ENCODE measurements at places on chromosomes 1 and 21.
A peak's percentile ranks its signal among the peaks of the same experiment; 100 is the strongest.

GRCh38 chr1:20442920-20443625 lies 42.9 kb downstream of the CAMK2N1 start:
- no peaks in the 10 kb centered on the region for H3K4me1 ChIP-seq
- no peaks in the 10 kb centered on the region for H3K36me3 ChIP-seq
- no peak for DNase-seq
- no peak overlapping the region for H3K4me3 ChIP-seq
- H3K27ac ChIP-seq = no peak overlapping the region

- peaks cover 3% of the 10 kb centered on the region for H3K27me3 ChIP-seq
- H3K4me3 ChIP-seq = no peak overlapping the region
- no peaks in the 10 kb centered on the region for H3K36me3 ChIP-seq
- DNase-seq = no peak
- no peak overlapping the region for H3K27ac ChIP-seq
- peaks cover 20% of the 10 kb centered on the region for H3K4me1 ChIP-seq
Measured at GRCh38 chr1:53144201-53144600, 1.8 kb upstream of the SLC1A7 start.

- H3K36me3 ChIP-seq = no peaks in the 10 kb centered on the region
- H3K4me3 ChIP-seq = no peak overlapping the region
- no peak overlapping the region for H3K27ac ChIP-seq
- peaks cover 23% of the 10 kb centered on the region for H3K27me3 ChIP-seq
- DNase-seq = peak; percentile 90
- peaks cover 14% of the 10 kb centered on the region for H3K4me1 ChIP-seq
Measured at GRCh38 chr1:154878371-154879037, 8.4 kb upstream of the KCNN3 start.

- H3K27me3 ChIP-seq = peaks cover 29% of the 10 kb centered on the region
- no peak overlapping the region for H3K4me3 ChIP-seq
- H3K36me3 ChIP-seq = no peaks in the 10 kb centered on the region
- DNase-seq = no peak
Measured at GRCh38 chr1:52709016-52709415, 10.9 kb upstream of the COA7 start.

DNA sequence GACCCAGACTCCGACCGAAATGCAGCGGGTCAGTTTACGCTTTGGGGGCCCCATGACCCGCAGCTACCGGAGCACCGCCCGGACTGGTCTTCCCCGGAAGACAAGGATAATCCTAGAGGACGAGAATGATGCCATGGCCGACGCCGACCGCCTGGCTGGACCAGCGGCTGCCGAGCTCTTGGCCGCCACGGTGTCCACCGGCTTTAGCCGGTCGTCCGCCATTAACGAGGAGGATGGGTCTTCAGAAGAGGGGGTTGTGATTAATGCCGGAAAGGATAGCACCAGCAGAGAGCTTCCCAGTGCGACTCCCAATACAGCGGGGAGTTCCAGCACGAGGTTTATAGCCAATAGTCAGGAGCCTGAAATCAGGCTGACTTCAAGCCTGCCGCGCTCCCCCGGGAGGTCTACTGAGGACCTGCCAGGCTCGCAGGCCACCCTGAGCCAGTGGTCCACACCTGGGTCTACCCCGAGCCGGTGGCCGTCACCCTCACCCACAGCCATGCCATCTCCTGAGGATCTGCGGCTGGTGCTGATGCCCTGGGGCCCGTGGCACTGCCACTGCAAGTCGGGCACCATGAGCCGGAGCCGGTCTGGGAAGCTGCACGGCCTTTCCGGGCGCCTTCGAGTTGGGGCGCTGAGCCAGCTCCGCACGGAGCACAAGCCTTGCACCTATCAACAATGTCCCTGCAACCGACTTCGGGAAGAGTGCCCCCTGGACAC lies 534 bp downstream of the C1orf56 start:
- DNase-seq = peak; percentile 60
- peak overlapping the region; percentile 94 for H3K27ac ChIP-seq
- peak overlapping the region; percentile 95 for H3K4me3 ChIP-seq
- H3K4me1 ChIP-seq = peaks cover 59% of the 10 kb centered on the region
- H3K27me3 ChIP-seq = peaks cover 3% of the 10 kb centered on the region

- no peak overlapping the region for H3K4me3 ChIP-seq
- peaks cover 4% of the 10 kb centered on the region for H3K27me3 ChIP-seq
- H3K36me3 ChIP-seq = no peaks in the 10 kb centered on the region
Measured at GRCh38 chr1:2214541-2215241, 13.4 kb upstream of the SKI start.

GRCh38 chr1:87462894-87463293 lies 134.2 kb downstream of the LMO4 start:
- H3K4me1 ChIP-seq = peaks cover 41% of the 10 kb centered on the region
- H3K27me3 ChIP-seq = peaks cover 6% of the 10 kb centered on the region
- peaks cover 6% of the 10 kb centered on the region for H3K36me3 ChIP-seq
- no peak for DNase-seq
- no peak overlapping the region for H3K4me3 ChIP-seq

- H3K4me3 ChIP-seq = peak overlapping the region; percentile 92
- DNase-seq = peak; percentile 49
- no peaks in the 10 kb centered on the region for H3K36me3 ChIP-seq
- peaks cover 46% of the 10 kb centered on the region for H3K4me1 ChIP-seq
- H3K27me3 ChIP-seq = no peaks in the 10 kb centered on the region
Measured at GRCh38 chr1:15848143-15848928, 829 bp downstream of the SPEN start.

GRCh38 chr1:104629589-104629988 lies 879.9 kb downstream of the AMY1C start:
- no peak overlapping the region for H3K4me3 ChIP-seq
- H3K27me3 ChIP-seq = no peaks in the 10 kb centered on the region
- H3K4me1 ChIP-seq = no peaks in the 10 kb centered on the region
- DNase-seq = no peak
- no peak overlapping the region for H3K27ac ChIP-seq
- H3K36me3 ChIP-seq = no peaks in the 10 kb centered on the region

- H3K36me3 ChIP-seq = peaks cover 58% of the 10 kb centered on the region
- no peak for DNase-seq
- no peaks in the 10 kb centered on the region for H3K27me3 ChIP-seq
- no peak overlapping the region for H3K27ac ChIP-seq
- peak overlapping the region; percentile 100 for H3K4me3 ChIP-seq
Measured at GRCh38 chr1:226066415-226067078, 4.0 kb downstream of the H3-3A start.

GRCh38 chr1:13617773-13618172 lies 34.1 kb downstream of the PDPN start:
- peaks cover 16% of the 10 kb centered on the region for H3K36me3 ChIP-seq
- no peaks in the 10 kb centered on the region for H3K4me1 ChIP-seq
- no peak overlapping the region for H3K4me3 ChIP-seq
- peaks cover 2% of the 10 kb centered on the region for H3K27me3 ChIP-seq

DNA sequence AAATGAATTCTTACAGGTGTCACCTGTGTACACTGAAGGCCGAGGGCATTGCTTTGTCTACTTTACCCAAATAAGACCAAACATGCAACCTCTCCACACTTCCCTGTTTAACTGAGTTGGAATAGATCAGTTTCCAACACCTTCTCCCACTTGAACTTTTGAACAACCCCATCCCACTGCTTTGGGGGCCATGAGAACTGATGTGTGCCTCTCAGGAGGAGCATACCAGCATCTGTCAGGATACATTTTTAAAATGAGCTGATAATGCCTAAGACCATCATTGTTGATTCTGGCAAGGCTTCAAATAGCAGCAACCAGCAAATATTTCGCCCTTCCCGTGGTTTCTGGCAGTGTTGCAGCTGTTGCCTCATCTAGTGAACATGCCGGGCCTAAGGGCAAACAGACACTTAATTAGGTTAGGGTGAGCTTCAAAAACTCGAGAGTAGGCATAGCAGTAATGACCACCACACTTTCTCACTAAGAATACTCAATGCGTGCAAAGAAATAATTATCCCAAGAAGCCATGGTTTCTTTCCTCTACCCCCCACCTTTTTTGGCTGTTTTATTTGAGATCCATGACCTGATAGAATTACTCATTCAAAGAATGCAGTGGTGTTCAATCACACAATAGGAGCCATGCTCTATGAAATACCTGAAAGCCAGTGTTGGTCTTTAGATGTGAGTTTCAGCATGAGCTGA lies 63.7 kb downstream of the MAP10 start:
- no peaks in the 10 kb centered on the region for H3K36me3 ChIP-seq
- peaks cover 11% of the 10 kb centered on the region for H3K27me3 ChIP-seq
- no peak overlapping the region for H3K4me3 ChIP-seq
- DNase-seq = no peak
- no peak overlapping the region for H3K27ac ChIP-seq
- peaks cover 9% of the 10 kb centered on the region for H3K4me1 ChIP-seq

GRCh38 chr1:55931081-55931940 lies 648.1 kb downstream of the PLPP3 start:
- peaks cover 6% of the 10 kb centered on the region for H3K27me3 ChIP-seq
- no peak for DNase-seq
- no peak overlapping the region for H3K4me3 ChIP-seq
- no peaks in the 10 kb centered on the region for H3K4me1 ChIP-seq

DNA sequence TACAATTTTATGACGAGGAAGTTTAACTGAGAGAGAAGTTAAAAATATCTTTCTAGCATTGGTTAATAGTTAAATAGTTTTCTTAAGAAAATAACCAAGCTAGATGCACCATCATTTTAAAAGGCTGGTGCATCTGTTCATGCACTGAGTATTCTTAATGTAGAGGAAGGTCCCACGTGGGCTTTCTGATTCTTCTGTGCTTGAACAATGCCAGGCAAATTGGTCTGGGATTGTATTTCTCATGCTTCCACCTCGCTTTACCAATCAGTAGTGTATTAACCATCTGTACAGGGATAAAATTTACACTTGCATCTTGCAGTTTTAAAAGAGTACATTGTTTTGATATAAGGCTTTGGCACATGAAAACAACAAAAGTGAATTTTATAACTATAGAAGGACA lies 47.4 kb upstream of the MTF2 start:
- no peak overlapping the region for H3K4me3 ChIP-seq
- DNase-seq = no peak
- no peak overlapping the region for H3K27ac ChIP-seq
- no peaks in the 10 kb centered on the region for H3K36me3 ChIP-seq

- no peaks in the 10 kb centered on the region for H3K4me1 ChIP-seq
- H3K36me3 ChIP-seq = no peaks in the 10 kb centered on the region
- no peak overlapping the region for H3K27ac ChIP-seq
- no peak for DNase-seq
Measured at GRCh38 chr1:154901591-154901990, 31.5 kb upstream of the KCNN3 start.

DNA sequence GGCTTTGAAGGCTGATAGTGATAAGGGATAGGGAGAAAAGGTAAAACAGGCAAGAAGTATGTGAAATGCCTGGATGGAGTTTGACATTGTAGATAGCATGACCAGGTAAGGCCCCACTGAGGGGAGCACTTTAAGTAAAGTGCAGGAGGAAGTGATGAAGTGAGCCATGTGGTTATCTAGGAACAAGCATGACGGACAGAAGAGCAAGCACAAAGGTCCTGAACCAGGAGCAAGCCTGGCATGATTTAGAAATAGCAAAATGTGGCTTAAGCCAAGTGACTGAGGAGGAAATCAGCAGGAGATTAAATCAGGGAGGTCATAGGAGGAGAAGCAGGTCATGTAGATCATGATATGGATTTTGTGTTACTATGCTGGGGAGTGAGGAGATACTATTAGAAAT lies 129.2 kb downstream of the GLUL start:
- H3K27me3 ChIP-seq = peaks cover 6% of the 10 kb centered on the region
- no peak overlapping the region for H3K4me3 ChIP-seq
- H3K4me1 ChIP-seq = peaks cover 16% of the 10 kb centered on the region
- H3K36me3 ChIP-seq = no peaks in the 10 kb centered on the region

- no peaks in the 10 kb centered on the region for H3K4me1 ChIP-seq
- H3K27ac ChIP-seq = no peak overlapping the region
- H3K27me3 ChIP-seq = peaks cover 39% of the 10 kb centered on the region
- DNase-seq = no peak
- no peak overlapping the region for H3K4me3 ChIP-seq
Measured at GRCh38 chr1:17994046-17994445, 113.6 kb upstream of the IGSF21 start.

- H3K27me3 ChIP-seq = no peaks in the 10 kb centered on the region
- no peak for DNase-seq
- no peaks in the 10 kb centered on the region for H3K4me1 ChIP-seq
- no peaks in the 10 kb centered on the region for H3K36me3 ChIP-seq
Measured at GRCh38 chr1:93437976-93438605, 9.8 kb upstream of the FNBP1L start.

GRCh38 chr1:34270181-34270580 lies 93.5 kb downstream of the C1orf94 start:
- DNase-seq = no peak
- no peak overlapping the region for H3K4me3 ChIP-seq
- H3K4me1 ChIP-seq = peaks cover 16% of the 10 kb centered on the region
- H3K27ac ChIP-seq = no peak overlapping the region
- H3K27me3 ChIP-seq = peaks cover 24% of the 10 kb centered on the region

DNA sequence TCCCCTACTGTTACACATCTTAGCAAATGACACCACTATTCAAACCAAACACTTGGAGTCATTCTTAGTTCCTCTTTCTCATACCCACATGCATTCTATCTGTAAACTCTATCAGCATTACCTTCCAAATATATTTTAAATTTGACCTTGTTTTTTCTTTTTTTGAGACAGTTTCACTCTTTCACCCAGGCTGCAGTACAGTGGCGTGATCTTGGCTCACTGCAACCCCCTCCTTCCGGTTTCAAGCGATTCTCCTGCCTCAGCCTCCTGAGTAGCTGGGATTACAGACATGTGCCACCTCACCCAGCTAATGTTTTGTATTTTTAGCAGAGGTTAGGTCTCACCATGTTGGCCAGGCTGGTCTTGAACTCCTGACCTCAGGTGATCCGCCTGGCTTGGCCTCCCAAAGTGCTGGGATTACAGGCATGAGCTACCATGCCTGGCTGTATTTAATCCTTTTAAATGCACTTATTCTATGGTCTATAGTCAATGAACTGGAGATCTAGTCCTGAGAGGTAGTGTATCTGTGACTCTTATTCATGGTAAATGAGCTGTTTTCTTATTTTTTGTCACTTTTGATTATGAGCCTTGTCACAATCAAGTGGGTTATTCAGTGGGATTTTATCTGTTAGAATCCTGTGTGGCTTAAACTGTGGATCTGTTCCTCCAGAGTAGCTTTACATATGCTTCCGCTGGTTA lies 73.1 kb downstream of the GATAD2B start:
- peaks cover 11% of the 10 kb centered on the region for H3K4me1 ChIP-seq
- H3K4me3 ChIP-seq = no peak overlapping the region
- no peak for DNase-seq
- no peaks in the 10 kb centered on the region for H3K27me3 ChIP-seq
- peaks cover 72% of the 10 kb centered on the region for H3K36me3 ChIP-seq
- peak overlapping the region; percentile 60 for H3K27ac ChIP-seq

GRCh38 chr1:183735069-183735860 lies 69.7 kb upstream of the RGL1 start:
- H3K4me3 ChIP-seq = no peak overlapping the region
- no peak overlapping the region for H3K27ac ChIP-seq
- peaks cover 15% of the 10 kb centered on the region for H3K27me3 ChIP-seq
- DNase-seq = no peak
- no peaks in the 10 kb centered on the region for H3K36me3 ChIP-seq

DNA sequence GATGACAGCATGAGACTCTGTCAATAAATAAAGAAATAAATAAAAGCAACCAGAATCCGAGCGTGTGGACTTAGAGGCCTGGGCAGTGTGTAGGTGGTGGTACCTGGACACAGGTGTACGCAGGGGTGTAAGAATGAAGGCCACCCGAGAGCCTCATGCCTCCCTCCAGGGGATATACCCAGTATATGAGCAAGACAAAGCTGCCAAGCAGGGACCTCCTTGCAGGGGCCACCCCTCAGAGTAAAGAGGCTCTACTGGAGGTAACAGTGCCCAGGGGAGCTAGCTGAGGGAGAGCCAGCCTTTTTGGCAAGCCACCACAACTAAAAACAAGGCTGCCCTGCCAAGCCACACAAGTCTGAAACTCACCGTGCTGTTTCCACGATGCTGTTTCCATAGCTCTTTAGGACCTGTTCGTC lies 179.2 kb upstream of the RAB4A start:
- peaks cover 60% of the 10 kb centered on the region for H3K4me1 ChIP-seq
- no peak overlapping the region for H3K27ac ChIP-seq
- DNase-seq = no peak
- H3K27me3 ChIP-seq = peaks cover 10% of the 10 kb centered on the region
